Activated T-helper 1 cell treated with Interleukin-2 at 50 U/mL for 16 hours (primary cell): ENCODE measurements at places on chromosomes 12 and 14.

GRCh38 chr12:98465950-98466602 lies 49.3 kb upstream of the TMPO start:
- DNase-seq, result no peak

DNA sequence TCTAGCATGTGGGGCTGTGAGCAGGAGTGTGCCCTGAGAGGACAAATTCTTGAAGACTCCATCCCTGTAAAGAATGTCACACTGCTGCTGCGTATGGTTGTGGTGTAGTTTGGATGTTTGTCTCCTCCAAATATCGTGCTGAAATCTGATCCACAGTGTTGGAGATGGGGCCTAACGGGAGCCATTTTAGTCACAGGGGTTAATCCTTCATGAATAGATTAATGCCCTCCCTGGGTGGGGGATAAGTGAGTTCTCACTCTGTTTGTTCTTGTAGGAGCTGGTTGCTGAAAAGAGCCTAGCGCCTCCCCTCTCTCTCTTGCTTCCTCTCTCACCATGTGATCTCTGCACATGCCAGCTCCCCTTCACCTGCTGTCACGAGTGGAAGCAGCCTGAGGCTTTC lies 94.5 kb upstream of the VASH1 start:
- DNase-seq, result no peak

DNA sequence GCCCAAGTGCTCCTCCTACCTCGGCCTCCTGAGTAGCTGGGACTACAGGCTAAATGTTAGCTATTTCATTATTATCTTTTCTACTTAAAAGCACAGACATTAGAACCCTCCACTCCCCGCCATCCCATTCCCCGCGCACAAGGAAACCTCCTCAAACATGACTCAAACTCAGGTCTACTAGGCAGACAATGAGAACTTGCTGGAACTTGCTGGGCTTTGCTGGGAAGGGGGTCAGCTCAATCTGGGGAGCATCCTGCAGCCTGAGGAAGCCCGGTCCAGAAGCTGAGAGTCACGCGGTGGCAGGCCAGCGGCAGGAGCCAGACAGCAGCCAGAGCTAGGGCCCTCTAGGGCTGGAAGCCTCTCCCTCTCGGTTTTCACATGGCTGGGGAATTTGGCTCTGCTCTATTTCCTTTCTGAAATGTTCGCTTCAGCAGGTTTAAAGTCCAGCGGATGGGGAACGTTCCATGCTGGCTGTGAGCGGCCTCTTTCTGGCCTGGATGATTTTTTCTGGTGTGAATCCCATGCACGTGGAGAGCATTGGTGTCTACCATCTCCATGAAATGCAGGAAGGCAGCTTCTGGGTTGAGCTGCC lies 68.5 kb downstream of the SLC6A12 start:
- DNase-seq, result no peak

- no peak for DNase-seq
Observed at GRCh38 chr12:29415111-29415510, 34.1 kb upstream of the ERGIC2 start.

GRCh38 chr14:27929797-27930347 lies 836.7 kb upstream of the FOXG1 start:
- DNase-seq, result no peak

GRCh38 chr12:2858944-2859421 lies 2.1 kb upstream of the TEX52 start:
- DNase-seq, result no peak

DNA sequence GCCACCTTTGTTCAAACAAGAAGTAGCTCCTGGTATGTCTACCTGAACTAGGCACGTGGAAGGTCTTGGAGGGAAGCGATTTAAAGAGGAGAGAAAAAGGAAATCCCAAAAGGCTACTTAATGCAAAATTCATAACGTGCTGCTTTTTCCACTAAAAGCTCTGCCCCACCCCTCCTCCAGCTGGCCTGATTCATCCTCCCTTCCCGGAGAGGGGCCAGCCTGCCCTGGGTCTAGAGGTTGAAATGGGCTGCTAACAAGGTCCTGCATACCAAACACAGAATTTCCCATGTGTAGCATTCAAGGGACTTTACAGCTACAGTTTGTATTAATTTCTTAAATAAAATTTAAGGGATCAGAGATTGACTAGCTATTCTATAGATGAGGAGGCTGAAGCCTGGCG lies 83.2 kb downstream of the KNTC1 start:
- no peak for DNase-seq

DNA sequence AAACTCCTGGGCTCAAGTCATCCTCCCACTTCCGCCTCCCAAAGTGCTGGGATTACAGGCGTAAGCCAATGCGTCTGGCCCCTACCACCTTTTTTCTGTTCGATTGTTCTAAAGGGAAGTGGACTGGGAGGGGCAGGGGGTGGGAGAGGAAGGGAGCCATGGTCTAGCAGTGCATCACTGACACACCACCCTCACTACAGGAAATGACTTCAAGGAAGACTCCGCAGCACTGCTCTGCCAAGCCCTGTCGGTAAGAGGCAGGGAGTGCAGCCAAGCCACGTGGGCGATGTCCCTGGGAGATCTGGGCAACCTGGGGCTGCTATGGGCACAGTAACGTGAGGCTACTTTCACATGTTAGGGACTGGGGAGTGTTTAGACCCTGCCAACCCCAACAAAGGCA lies 18.0 kb downstream of the LRRC74A start:
- DNase-seq, result peak; percentile 37

GRCh38 chr12:88339966-88340365 lies 197.9 kb downstream of the TMTC3 start:
- DNase-seq, result no peak

GRCh38 chr12:74689071-74689655 lies 151.5 kb downstream of the ATXN7L3B start:
- no peak for DNase-seq

GRCh38 chr12:75705749-75706711 lies 194.6 kb upstream of the KRR1 start:
- DNase-seq, result no peak

DNA sequence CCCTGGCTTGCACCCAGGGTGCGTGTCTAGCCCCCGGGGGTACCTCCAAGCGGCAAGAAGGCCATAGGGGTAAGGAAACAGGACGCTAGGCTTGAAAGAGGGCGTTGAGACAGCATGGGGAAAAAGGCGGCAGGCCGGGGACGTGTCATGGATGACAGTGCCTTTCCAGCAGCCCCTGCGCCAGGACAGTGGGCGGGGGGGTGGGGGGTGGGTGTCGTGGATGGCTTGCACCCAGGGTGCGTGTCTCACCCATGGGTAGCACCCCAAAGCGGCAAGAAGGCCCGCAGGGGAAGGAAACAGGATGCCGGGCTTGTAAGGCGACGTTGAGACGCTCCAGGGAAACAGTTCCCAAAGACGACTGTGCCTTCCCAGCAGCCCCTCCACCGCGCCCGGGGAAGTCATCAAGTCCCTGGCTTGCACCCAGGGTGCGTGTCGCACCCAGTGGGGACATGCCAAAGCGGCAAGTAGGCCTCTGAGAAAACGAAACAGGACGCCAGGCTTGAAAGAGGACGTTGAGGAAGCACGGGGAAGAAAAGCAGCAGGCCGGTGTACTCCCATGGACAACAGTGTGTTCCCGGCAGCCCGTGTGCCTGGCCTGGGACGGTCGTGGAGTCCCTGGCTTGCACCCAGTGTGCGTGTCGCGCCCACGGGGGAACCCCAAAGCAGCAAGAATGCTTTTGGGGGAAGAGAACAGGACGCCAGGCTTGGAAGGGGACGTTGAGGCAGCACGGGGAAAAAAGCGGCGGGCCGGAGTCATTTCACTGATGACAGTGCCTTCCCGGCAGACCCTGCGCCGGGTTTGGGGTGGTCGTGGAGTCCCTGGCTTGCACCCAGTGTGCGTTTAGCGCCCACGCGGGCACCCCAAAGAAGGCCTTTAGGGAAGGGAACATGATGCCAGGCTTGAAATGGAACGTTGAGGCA lies 163.5 kb upstream of the ALG10B start:
- no peak for DNase-seq

DNA sequence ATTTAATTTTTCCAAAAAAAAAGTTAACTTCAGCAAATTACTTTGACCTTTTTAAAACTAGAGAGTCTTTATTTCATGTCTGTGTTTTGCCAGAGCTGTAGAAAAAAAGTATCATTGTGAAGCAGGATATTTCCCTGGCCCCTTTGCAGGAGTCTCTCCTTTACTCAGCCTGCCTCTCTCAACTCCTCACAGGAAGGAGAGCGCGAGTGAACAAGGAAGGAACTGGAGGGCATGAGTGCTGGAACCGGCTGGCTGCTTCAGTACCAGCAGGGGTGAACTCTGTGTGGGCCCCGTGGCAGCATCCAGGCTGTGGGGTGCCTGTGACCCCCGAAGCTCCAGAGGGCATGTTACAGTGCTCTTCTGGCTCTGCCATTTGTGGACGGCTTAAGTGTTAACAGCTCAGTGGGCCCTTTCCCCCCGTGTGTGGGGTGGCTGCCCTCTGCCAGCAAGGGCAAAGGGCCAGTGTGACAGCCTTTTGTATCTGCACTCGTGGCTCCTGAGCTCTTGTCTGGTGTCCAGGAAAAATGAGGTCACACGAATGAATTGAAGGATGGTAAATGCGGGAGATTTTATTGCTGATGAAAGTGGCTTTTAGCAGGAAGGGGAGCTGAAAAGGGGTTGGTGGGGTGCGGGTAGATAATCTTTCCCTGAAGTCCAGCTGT lies 76.6 kb upstream of the KCNH3 start:
- DNase-seq, result no peak

GRCh38 chr12:95594136-95594535 lies 42.9 kb upstream of the USP44 start:
- DNase-seq, result no peak

DNA sequence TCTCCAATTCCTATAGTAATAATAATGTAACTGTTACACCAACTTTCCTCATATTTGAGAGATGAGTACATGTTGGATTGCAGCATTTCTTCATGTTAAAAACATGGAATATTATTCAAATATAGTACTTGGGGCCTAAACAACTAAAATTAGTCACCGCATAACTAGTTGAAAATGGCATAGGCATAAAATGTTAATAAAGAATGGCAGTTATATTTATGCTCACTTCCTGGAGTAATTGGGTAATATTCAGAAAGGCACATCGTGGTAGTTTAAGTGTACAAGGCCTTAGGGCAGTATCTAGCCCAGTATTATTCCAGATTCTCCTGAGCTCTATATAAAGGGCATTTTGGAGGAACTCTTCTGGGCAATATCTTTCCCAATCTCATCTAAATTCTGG lies 46.0 kb downstream of the ERGIC2 start:
- no peak for DNase-seq

DNA sequence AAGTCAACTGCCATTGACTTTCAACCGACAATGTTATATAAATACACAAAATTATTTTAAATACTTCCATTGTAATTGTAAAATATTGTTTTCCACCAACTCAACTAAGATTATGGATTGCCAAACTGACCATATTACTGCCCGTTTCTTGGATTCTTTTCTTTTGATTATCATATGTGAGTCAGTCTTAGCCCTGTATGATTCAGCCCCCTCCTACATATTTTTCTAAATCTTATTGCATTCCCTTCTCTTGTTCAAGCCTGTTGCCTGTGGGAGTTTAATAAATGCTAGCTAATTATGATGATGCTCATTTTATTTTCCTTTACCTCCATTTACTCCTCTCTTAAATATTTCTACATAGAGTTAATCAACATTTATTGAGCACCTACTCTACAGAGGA lies 6.8 kb downstream of the RASSF9 start:
- no peak for DNase-seq

GRCh38 chr12:47020211-47020821 lies 59.1 kb upstream of the PCED1B start:
- DNase-seq, result no peak

DNA sequence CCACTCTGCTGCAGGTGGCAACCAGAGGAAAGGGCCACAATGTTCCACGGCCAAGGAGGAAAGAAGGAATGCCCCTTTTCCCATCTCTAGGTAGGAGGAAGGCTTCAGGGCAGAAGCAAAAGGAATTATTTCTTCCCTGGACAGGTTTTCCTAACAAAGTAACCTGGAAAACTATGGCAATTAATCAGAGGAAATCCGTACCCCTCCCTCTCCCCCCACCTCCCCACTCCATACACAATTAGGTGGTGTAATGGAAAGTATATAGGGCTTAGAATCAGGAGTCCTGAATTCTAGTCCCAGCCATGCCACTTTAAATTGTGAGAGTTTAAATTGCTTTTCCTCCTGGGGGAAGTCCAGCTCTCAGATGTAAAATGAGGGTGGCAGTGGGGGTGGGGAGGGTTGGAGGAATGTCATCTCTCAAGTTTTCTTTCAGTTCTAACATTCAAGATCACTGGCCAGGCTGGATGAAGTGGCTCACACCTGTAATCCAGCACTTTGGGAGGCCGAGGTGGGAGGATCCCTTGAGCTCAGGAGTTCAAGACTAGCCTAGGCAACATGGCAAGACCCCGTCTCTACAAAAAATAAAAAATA lies 1.7 kb downstream of the DHH start:
- DNase-seq, result no peak

DNA sequence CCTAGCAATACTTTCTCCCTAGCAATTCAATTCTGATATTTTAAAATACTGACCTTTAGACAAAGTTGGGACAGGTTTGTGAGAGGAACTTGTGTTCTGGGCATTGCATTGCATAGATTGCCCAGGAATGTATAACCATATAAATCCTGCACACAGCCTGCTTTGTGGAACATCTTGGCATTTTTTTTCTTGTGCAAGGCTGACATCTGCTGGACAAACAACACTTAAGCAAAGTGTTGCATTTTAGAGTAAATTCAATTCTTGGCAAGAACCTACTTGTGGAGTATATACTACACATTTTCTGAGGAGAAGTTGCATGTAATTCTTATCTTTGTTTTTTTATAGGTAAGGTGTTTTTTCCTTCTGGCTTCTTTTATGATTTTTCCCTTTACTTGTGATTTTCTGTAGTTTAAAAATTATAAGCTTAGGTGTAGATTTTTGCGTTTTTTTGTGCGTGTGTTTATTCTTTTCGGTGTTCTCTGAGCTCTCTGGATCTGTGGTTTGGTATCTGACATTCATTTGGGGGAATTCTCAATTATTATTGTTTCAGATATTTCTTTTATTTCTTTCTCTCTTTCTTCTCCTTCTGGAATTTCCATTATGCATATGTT lies 26.4 kb downstream of the TESPA1 start:
- DNase-seq, result peak; percentile 23

- no peak for DNase-seq
Observed at GRCh38 chr12:48454667-48455066, 17.7 kb upstream of the ANP32D start.

- DNase-seq, result no peak
Observed at GRCh38 chr12:57401165-57401564, 29.7 kb downstream of the R3HDM2 start.

GRCh38 chr12:40586823-40587222 lies 105.4 kb upstream of the CNTN1 start:
- DNase-seq, result no peak

DNA sequence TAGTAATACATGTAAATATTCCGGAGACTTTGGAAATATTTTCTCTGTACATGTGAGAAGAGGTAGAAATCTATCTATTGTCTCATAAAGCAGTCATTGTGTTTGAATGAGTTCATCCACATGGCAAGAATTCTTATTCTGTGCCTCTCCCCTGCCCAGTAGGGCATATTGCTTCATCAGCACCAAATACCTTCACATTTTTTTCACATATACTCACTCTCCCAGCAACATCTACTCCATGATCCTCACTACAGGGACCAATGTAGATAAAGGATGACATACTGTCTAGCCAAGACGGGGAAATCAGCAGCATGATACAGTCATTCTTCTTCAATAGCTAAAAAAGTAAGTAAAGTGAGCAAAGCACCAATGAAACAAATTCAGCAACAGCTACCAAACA lies 1.3 kb upstream of the TAS2R14 start:
- no peak for DNase-seq

- DNase-seq, result no peak
Observed at GRCh38 chr12:106631797-106632196, 49.0 kb downstream of the RFX4 start.

- no peak for DNase-seq
Observed at GRCh38 chr12:2891240-2892053, 756 bp downstream of the TULP3 start.
